ENCODE measurements at places on chromosomes 13 and 19.
A peak's percentile ranks its signal among the peaks of the same experiment; 100 is the strongest.

DNA sequence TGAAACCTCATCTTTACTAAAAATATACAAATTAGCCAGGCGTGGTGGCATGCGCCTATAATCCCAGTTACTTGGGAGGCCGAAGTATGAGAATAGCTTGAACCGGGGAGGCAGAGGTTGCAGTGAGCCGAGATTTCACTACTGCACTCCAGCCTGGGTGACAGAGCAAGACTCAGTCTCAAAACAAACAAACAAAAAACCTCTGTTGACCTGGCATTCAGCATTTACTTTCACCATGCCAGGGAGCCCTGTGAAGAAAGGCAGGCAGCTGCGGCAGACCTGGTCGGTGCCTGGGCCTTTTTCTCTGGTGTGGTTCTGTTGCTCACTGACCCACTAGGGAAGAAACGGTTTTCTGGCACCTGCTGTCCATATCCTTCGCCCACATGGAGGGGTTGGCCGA, 49.8 kb downstream of the DNM2 start:
- no peak for DNase-seq

- DNase-seq: peak; percentile 35
Measured at GRCh38 chr13:77002590-77003190, 10.8 kb downstream of the CLN5 start.

DNA sequence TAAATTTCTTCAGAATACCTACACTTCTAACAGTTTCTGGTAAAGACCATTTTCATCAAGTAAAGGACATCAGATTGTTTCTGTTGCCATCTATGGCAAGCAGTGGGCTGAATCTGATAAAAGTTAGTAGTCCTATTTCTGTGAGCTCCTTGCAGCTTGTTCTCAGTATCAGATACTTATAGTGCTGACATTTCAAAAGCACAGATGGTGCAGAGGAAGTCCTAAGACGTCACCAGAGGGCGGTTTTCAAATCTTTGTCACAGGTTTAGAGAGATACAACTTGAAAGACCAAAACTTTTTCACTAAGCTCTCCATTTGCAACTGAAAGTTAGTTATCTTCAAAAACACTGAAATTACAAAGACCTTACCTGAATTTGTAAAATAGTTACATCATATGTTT, 719.8 kb downstream of the SLITRK1 start:
- DNase-seq: no peak

GRCh38 chr19:2469102-2469914, 6.6 kb upstream of the GADD45B start:
- peak; percentile 35 for DNase-seq

DNA sequence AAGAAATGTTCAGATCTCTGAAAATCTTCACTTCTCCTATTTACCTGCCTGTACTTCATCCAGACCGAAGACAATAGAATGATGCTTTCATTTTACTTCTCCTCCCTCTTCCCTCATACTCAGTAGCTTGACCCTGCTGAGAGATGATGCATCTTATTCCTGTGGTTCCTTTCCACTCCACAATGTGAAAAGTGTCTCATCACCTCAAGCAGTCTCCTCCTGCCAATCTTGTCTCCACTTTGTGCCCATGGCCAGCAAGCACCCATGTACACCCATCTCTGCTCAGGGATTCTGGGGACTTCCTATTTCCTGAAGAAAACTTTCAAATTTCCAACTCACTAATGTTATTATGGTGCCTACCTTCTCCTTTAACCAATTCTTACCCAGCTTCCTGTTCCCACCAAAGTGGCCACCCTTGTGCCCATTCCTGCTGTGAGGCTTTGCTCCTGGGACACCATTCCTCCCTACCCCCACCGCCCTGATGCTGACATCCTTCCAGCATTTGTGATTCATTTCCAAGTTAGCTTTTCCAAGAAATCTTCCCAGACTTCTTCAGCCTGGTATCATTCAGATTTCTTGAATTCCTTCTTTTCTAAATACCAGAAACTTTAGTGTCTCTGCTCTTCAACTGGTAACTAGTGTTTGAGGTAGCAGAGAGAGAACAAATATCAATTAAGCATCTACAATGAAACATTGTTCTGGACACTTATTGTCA, 212.5 kb downstream of the POSTN start:
- DNase-seq: no peak

DNA sequence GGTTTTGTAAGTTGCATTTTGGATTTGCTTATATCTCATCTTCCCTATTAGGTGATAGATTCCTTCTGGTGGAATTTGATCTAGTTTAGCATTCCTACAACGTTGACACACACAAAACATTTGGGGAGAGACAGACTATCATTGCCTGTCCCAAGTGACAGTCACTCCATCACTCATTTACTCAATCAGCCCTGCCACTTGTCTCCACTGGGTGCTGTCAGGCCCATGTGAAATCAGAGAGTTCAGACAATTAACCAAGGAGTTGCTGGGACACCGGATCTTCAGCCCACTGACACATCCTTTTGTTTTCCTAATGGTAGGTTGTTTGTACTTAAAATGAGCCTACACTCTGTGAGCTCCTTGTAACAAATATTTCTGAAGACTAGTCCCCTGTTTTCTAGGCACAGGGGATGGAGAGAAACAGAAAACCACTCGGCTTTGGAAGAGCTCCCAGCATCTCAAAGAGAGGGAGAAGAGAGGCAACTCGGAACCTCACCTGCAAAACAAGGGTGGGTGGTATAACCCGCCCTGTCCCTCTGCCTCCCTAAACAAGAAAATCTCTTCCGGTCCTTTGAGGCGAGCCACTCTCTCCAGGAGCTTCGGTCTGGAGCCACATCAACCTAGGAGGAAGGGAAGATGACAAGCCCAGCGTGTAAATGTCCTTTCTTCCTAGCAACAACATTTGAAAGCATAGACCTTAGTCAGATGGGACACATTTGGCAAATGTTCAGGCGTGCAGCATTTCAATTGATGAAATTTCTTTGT, 440.9 kb upstream of the KLF12 start:
- no peak for DNase-seq

DNA sequence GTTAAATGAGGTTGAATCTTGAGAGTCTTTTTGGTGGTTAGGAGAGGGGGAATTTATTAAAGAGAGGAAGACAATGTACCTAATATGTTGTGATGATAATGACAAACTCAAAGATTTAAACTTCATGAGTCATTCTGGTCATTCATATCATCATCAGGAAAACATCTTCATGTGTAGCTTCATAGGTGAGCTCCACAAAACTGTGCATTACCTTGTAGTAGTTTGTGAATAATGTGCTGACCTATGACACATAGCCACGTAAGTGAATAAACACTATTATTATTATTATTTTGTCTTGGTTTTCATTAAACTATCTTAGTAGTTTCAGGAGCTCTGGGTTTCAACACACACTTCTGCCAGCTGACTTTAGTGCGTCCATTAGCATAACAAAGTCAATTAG, 997 bp upstream of the GPC6 start:
- no peak for DNase-seq

DNA sequence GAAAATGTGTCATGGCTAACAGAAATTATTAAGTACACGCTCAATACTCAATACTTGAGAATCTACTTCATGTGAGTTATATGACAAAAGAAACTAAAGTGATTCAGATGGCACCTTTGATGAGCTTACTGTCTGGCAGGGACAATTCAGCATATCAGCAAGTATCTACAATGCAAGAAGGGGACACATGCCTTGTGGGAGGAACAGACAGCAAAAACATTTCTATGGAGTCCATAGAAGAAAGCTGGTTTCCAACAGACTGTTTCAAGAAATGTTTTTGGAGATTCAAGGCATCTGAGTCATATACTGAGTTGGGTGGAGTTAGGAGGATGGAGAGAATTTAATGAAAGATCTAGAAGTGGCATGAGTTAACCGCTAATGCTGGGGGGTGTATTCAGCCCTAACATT, 54.7 kb downstream of the MBNL2 start:
- no peak for DNase-seq

GRCh38 chr13:107421028-107421427, 794.3 kb downstream of the LIG4 start:
- peak; percentile 72 for DNase-seq

GRCh38 chr19:3687774-3688706, 12.2 kb downstream of the PIP5K1C start:
- DNase-seq: no peak

- DNase-seq: no peak
Measured at GRCh38 chr13:111792956-111793355, 274.0 kb upstream of the SOX1 start.

DNA sequence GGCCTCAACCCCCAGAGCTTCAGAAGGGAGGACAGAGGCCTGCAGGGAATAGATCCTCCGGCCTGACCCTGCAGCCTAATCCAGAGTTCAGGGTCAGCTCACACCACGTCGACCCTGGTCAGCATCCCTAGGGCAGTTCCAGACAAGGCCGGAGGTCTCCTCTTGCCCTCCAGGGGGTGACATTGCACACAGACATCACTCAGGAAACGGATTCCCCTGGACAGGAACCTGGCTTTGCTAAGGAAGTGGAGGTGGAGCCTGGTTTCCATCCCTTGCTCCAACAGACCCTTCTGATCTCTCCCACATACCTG, 969 bp upstream of the CEACAM5 start:
- no peak for DNase-seq

DNA sequence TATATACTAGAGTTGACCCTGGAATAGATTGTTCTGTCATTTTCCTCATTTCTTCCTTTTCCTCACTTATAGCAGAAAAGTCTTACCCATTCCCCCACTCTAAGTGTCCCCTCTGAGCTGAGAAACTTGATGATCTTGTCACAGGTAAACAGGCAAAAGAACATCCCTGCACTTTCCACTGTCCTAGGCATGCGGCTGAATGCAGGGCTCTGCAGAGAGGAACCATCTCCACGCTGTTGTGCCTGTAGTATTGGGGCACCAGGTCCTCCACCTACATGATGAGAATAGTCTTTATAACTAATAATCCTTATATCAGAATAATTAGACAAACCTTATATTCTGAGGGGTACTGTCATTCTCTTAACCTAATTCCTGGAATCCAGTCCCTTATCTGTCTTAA, 211.3 kb downstream of the RBM26 start:
- no peak for DNase-seq

- DNase-seq: peak; percentile 67
Measured at GRCh38 chr13:98443329-98443728, 133.6 kb downstream of the STK24 start.

DNA sequence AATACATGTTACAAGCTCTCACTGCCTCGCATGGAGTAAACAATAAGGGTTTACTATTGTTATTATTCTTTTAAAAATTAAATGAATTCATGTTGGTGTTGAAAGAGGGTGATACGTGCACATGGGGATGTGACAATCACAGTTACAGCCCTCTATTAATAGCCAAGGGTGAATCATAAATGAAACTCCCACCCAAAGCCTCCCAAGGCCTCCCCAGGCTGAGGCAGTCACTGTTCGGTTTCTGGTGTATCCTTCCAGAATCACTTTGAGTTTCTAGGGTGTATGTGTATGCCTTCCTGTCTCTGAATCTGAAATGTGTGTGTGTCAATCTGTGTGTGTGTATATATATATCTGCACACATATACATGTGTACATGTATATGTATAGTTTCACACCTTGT, 73.4 kb downstream of the AKAP11 start:
- DNase-seq: no peak

DNA sequence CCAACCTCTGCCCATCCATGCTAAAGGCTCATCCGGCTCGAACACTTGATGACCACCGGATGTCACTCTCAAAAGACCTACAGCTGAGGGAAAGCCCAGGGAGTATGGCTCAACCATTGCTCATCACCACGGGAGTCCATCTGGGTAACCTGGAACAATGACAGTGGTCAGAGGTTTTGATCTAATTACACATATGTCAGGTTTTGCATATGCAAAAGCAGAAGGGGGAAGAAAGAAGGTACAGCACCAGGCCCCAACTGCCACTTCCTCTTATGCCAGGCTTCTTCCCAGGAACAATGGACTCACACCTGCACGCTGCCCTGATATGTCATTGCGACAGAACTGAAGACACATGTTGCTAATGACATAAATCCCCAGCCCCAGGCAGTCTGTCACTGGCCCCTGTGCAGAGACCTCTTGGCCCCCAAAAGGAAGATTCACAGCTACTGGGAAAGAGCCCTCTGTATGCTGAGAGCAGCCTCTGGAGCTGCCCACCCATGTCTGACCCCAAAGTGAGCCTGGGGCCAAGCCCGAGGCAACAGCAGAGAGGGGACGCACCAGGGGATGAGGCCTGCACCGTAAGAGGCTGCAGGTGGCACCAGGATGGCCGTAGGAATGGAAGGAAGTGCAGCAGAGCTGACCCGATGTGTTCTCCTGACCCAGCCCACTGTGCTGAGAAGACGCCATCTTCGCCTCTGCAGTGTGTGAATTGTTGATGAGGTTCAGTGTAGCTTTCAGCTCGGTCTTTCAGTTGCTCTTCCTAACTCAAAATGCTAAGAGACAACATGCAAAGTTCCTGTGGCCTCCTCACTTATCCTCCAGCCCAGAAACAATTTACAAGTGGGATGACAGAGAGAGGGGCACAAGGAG, 26.3 kb downstream of the EPS15L1 start:
- no peak for DNase-seq

GRCh38 chr13:29491248-29491647, 104.2 kb downstream of the SLC7A1 start:
- no peak for DNase-seq

- no peak for DNase-seq
Measured at GRCh38 chr13:26541041-26541440, 16.4 kb upstream of the WASF3 start.

- peak; percentile 56 for DNase-seq
Measured at GRCh38 chr13:85806553-85807175, 7.4 kb upstream of the SLITRK6 start.

- DNase-seq: no peak
Measured at GRCh38 chr19:33731881-33732280, 64.8 kb upstream of the KCTD15 start.

DNA sequence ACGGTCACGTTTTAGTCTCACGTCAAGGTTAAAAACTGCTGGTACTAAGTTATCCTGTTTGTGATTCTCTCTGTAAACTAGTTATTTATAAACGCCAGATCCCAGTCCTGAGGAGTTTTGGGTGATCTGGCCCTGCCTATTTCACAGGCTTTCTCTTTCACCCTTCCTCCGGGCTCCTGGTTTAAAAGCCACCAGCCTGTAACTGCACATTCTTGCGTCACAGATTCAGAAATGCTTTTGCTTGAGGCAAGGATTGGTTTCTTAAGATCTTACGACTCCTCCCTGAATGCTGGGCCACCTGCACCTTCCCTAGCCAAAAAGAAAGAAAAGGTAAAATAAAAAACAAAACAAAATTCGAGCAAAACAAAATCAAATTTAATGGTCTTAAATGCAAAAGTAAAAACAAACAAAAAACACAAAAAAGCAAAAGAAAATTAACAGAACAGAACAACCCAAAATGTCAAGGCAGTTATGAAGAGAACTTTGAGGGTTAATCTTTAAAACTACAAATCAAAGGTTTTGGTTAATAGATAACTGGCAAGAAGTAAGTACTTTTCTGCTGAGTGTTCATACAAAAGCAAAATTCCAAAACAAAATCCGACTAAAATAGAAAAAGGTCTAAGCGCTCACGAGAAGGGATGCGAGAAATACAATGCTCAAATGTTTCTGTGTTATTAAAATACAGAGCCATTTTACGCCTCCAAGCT, 18.6 kb upstream of the TIMM44 start:
- DNase-seq: peak; percentile 20

GRCh38 chr13:78299832-78300623, 303.3 kb downstream of the POU4F1 start:
- DNase-seq: no peak

- no peak for DNase-seq
Measured at GRCh38 chr13:39910041-39910440, 254.6 kb downstream of the COG6 start.

GRCh38 chr19:49906879-49907564, 10.3 kb upstream of the IL4I1 start:
- no peak for DNase-seq

GRCh38 chr19:12695997-12696365, 450 bp downstream of the FBXW9 start:
- peak; percentile 6 for DNase-seq
